NCI-H1694 (cell line): ENCODE measurements at places on chromosomes 2 and 18.
A peak's percentile ranks its signal among the peaks of the same experiment; 100 is the strongest.

DNA sequence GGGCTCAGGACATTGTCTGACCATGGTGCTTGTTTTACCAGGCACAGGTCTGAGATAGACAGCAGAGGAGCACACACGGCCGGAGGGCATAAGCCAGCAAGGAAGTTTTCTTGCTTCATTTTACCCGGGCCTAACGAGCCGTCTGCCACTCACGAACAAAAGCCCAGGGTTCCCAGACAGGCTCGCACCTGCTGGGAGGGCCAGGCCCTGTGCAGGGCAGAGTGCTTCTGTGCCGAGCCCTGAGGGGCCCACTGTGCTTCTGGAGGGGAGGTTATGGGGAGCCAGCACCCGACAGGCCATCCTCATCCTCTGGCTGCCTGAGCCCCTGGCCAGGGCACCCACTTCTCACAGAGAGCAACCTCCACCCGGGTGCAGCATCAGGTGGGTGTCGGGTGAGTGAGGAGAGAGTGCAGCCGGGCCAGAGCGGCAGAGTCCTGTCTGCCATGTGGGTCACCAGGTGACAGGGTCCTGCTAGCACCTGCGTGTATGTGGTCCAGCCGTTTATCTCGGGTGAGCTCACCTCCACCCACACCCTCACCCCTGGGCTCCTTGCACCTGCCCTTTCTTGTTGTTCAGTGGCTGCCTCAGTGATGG, 297.9 kb downstream of the NDUFA10 start:
- DNase-seq, result no peak

GRCh38 chr2:71937396-71937795, 210.3 kb downstream of the CYP26B1 start:
- no peak for DNase-seq

- DNase-seq, result no peak
Observed at GRCh38 chr2:219658196-219658846, 30.9 kb downstream of the SLC4A3 start.

DNA sequence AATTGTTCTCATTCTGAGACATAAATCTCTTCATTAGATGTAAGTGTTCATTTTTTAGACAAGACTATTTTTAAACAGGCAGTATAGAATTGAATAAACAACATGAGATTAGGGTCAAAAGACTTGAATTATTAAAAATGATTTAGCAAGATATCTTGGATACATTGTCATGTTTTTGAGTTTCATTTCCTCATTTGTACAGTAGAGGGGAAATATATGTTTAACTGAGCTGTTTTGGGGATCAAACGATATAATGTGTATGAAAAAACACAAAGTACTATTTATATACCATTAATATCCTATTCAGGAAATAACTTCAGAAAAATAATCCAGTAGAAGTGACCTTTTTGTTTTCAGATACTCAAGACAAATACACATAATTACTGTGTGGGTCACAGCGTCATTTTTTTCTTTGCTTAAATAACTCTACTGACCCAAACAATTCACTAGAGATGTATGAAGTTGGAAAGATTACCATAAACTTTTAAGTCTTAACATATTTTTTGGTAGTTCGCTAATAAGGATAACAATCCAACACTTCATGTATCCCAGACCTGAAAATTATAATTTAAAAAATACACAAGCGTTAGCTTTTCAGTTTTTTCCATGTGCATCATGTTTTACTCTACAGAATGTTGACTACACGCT, 896 bp upstream of the ASXL3 start:
- no peak for DNase-seq

- DNase-seq, result no peak
Observed at GRCh38 chr2:126905991-126906390, 7.3 kb downstream of the TEX51 start.

DNA sequence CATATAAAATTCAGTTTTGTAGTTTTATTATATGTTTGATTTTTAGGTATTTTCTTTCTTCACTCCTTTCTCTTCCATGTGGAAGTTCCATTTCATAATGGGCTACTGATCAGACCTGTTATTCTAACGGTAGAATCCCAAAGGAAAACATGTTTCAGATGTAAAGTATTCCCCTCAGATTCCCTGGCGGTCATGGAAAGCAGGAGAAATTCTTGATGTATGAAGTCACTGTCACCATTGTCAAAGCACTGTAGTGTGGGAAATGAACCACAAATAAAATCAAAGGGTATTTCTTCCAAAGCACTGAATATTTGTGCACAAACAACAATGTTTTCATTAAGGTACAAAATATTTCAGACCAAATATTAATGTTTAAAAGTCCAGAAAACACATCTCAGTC, 237.3 kb upstream of the KLHL14 start:
- no peak for DNase-seq

- DNase-seq, result no peak
Observed at GRCh38 chr2:2763351-2764000, 432.4 kb upstream of the MYT1L start.

DNA sequence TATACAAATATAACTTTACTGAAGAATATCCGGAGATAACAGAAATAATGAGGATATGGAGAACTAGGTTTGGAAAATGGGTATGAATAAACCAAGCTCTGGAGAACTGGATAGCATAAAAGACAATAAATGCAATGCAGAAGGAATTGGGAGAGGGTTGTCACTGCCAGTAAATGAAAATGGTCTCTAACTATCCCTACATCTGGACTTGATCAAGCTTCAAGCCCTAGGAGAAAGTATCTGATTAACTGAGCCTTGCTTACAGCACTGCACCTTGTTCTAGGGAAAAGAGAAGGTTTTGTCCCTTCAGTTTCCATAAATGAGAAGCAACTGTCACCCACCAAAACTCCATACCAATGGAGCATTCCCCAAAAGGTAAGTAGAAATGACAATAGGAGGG, 514.6 kb upstream of the ZEB2 start:
- DNase-seq, result no peak

DNA sequence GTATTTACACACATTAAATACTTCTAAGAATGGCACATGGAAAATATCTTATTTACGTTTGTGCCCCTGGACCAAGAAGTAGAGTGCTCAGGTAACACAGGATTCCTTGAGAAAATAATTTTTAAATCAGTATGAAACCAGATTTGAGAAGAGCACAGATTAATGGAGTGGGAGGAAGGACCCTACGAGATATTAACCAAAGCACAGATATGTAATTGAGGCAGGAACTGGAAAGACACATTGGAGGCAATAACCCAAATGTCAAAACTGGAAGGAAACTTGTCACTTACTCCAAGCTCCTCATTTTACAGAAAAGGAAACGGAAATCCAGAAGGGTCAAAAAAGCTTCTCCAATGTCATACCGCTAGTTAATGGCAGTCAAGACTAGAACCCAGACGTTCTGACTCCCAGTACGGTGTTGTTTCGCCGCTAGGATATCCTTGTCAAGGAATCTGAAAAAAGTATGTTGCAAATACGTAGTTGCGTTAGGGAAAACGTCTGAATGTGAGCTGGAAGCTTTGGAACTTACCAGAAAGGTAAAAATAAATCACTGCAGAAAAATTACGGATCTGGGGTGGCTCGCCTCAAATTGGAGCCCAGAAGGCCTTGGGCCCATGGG, 634 bp downstream of the MTIF2 start:
- DNase-seq, result no peak

GRCh38 chr2:26717362-26717761, 24.8 kb downstream of the KCNK3 start:
- no peak for DNase-seq

DNA sequence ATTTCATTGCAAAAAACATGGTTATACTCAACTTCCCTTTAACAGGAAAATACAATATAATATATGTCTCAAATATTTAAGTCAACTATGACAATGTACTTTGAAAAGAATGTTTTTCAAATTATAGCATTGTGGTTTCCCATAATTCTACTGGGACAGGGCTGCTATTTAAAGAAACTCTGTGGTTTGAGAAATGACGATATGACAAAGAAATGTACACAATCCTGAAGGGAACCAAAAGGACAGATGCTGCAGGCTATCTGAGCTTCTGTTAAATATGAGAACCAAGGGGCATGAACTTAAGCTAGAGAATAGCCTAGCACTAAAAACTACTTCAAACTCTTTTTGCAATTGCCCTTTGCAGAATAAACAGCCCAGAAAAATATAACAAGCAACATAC, 415.9 kb downstream of the GRB14 start:
- DNase-seq, result no peak

DNA sequence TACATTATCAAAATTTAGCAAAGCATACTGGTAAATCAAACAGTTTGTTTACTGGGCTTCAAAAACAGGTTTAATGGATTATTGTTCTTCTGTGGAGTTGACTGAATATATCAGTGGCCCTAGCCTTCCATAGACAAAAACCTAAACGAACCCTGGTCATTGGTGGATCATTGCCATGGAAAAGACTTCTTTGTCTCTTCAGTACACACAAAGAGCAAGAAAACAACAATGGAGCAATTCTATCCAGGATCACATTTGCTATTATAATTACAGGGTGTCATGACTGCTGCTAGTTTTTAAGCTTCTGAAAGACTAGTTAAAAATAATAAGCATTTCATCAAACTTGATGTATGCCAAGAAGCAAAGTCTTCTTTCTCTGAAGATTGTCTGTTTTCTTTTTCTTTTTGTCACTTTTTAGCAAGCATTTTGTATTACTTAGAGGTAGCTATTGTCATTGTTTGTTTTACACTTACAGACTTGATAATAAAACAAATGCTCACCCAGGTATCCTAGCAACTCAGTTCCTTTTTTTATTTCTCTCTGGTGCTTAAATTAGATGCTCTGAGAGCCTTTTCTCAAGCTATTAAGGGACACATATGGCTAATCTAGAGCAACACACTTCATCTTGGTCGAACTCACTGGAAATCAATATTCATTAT, 1228.7 kb upstream of the DDX18 start:
- DNase-seq, result no peak

- DNase-seq, result no peak
Observed at GRCh38 chr2:207332480-207333212, 166.9 kb upstream of the KLF7 start.

DNA sequence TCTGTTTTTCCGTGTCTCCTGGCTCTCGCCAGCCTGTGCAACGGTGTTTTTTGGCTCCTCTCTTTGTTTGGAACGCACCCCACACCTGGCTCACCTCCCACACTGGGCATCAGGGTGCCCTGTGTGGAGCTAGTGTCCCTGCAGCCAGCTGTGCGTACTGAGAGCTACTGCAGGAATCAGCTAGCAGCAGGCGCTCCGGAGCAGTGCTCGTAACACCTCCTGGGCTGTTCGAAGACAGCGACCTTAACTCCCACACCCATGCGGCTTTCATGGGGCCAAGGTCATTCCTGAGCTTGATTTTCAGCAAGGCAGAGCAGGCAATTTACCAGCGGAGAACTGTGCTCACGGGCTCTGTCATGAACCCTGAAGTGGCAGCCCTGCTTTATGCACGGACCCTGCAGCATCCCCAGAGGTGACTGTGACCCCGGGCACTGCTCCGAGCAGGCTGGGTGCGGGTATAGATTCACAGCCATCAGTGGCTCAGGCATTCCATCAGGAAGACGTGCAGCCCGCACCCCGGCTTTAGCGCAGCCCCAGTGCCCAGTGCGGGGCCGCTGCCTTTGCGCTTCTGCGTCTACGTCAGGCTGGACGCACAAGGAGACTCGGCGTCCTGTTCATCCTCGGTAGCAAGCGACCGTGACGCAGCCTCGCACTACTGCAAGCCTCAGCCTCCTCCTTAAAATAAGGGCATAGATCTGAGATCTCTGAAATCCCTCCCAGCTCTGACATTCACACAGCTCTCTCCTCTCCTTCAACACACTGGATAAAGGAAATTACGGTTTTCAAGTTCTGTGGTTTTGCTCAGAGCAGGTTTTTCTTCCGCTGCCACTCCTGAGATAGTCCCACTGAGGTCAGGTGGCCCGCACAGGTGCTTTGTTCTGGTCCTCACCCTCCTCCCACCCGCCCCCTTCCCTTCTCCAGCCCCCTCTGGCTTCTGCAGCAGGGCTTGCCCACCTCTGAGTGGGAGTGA, 58.2 kb downstream of the ADI1 start:
- DNase-seq, result peak; percentile 35

GRCh38 chr2:88697370-88698026, 6.0 kb downstream of the RPIA start:
- DNase-seq, result no peak

- no peak for DNase-seq
Observed at GRCh38 chr2:236042087-236042486, 126.1 kb downstream of the GBX2 start.

- no peak for DNase-seq
Observed at GRCh38 chr2:212794471-212794870, 255.9 kb upstream of the ERBB4 start.

DNA sequence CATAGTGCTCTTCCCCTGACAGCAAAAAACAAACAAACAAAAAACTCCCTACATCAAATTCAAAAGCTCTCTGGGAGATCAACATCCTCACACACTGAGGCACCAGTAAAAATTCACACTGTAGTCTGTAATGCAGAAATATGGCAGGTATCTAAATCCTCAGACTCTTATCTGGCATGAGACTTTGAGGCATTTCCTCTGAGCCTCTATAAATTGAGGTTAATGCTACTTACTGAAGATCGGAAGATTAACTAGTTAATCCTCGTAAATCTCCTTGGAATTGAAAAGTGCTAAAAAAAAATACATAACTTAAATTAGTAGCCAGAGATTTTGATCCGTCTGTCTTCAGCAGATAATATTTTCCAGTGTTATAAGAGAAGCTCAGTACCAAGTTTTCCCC, 65.0 kb downstream of the AP1S3 start:
- DNase-seq, result no peak

GRCh38 chr2:100741880-100742276, 78.1 kb upstream of the NPAS2 start:
- DNase-seq, result no peak

DNA sequence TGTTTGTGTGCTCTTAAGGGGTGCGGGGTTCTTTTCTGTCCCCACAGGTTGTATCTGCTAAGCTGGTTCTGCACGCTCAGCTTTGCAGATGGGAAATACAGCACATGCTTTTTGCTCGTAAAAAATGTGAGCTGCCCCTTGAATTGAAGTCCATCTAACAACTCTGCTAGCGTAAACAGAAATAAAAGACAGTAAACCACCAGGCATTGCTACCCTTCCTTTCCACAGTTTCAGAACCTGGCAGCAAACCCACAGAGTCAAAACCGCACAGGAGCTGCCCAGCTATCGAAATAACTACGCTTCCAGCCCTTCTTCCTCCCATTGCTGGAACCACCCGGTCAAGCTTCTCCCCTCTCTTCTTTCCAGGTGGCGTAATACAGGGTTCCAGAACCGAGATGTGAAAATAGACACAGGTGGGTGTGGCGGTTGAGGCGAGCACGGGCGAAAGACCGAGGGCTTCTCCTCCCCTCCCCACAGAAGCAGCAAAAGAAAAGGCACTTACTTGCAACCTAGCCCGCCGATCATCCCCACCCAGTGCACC, 479 bp downstream of the SCN9A start:
- DNase-seq, result no peak

GRCh38 chr2:207403950-207404349, 125.8 kb upstream of the CREB1 start:
- DNase-seq, result peak; percentile 40

- DNase-seq, result no peak
Observed at GRCh38 chr2:24009680-24010476, at the start of gene MFSD2B. Gene MFSD2B, plus strand, starts transcription at chr2:24010085. Its CDS starts 12 bp downstream, at chr2:24010097.
